Bronchial smooth muscle cell (primary cell): ENCODE measurements at places on chromosomes 13 and 19. TPM values are rescaled to one million over a fixed set of nuclear protein-coding genes. Genes with fewer than 3 reads are reported as not detected.

The CYP4F2 gene
- total RNA-seq: not detected in 2 replicates

The WDR88 gene
- total RNA-seq: 0.17 TPM in 1 of 2 replicates, not detected in the other

The KLHL1 gene
- total RNA-seq: not detected in 2 replicates

The PSG11 gene
- not detected in 2 replicates for total RNA-seq

The SETDB2 gene
- 5.2 and 10.6 TPM in 2 replicates for total RNA-seq

The KIR3DL1 gene
- total RNA-seq: not detected in 2 replicates

The PRSS57 gene
- total RNA-seq: not detected in 2 replicates

The DLEU7 gene
- not detected in 2 replicates for total RNA-seq

The ZNF90 gene
- total RNA-seq: 0.69 and 1.1 TPM in 2 replicates

The LACC1 gene
- total RNA-seq: 4.7 and 8.2 TPM in 2 replicates

The COL5A3 gene
- 1.6 and 1.7 TPM in 2 replicates for total RNA-seq

The KLK4 gene
- not detected in 2 replicates for total RNA-seq

The RGL3 gene
- total RNA-seq: 2.7 and 4.4 TPM in 2 replicates

The ZNF600 gene
- 1.8 and 3.2 TPM in 2 replicates for total RNA-seq

The TINCR gene
- total RNA-seq: under 0.01 TPM in 2 replicates

The NPAS1 gene
- 0.26 and 0.47 TPM in 2 replicates for total RNA-seq

The ISOC2 gene
- total RNA-seq: 38.8 and 58.3 TPM in 2 replicates

The CNN1 gene
- total RNA-seq: 5.5 and 8.2 TPM in 2 replicates

The SBK3 gene
- 0.16 TPM in 1 of 2 replicates, not detected in the other for total RNA-seq

The USE1 gene
- total RNA-seq: 26.0 and 39.9 TPM in 2 replicates

The CLDND2 gene
- not detected in 2 replicates for total RNA-seq

The C1QTNF9B gene
- 0.43 and 0.95 TPM in 2 replicates for total RNA-seq

The CBY2 gene
- total RNA-seq: not detected in 2 replicates

The RNF225 gene
- total RNA-seq: 0.16 and 0.17 TPM in 2 replicates

The SLC25A41 gene
- total RNA-seq: 0.17 TPM in 1 of 2 replicates, not detected in the other

The TUBB4A gene
- total RNA-seq: not detected in 2 replicates

The NANOS3 gene
- total RNA-seq: 0.43 TPM in 1 of 2 replicates, not detected in the other

The LRRC25 gene
- 0.16 and 0.34 TPM in 2 replicates for total RNA-seq

The DNAAF3 gene
- total RNA-seq: 0.26 and 0.47 TPM in 2 replicates

The ZNF414 gene
- total RNA-seq: 2.2 and 4.7 TPM in 2 replicates

The ADGRE1 gene
- total RNA-seq: not detected in 2 replicates

The CGB1 gene
- total RNA-seq: not detected in 2 replicates

The PRODH2 gene
- total RNA-seq: not detected in 2 replicates

The INSL3 gene
- total RNA-seq: not detected in 2 replicates

The NPHS1 gene
- total RNA-seq: 0.16 TPM in 1 of 2 replicates, not detected in the other

The RPS5 gene
- 2,454 and 4,367 TPM in 2 replicates for total RNA-seq

The RXFP2 gene
- not detected in 2 replicates for total RNA-seq

The IL17D gene
- total RNA-seq: 1.4 and 2.0 TPM in 2 replicates
